CD4-positive, alpha-beta T cell treated with Interleukin-4 for 1 hour (primary cell): ENCODE measurements at places on chromosomes 6 and 20.

- DNase-seq: no peak
Measured at GRCh38 chr6:35562060-35562459, 49.4 kb upstream of the TULP1 start.

DNA sequence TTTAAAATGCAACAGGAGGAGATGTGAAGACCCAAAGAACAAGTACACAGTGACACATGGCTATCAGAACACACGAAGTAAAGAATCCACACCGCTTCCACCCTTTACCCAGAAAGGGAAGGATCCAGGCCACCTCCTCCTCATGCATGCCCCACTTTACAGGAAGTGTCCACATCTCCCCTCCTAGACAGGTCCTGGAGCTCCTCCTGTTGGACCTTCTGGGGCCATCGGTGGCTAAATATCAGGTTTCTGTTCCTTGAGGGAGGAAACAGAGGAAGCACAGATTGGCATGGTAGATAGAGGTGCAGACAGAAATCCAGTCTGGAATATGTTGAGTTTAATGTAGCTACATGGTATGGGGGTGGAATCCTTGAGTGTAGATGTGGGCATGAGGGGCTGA lies 10.9 kb downstream of the NINL start:
- no peak for DNase-seq

DNA sequence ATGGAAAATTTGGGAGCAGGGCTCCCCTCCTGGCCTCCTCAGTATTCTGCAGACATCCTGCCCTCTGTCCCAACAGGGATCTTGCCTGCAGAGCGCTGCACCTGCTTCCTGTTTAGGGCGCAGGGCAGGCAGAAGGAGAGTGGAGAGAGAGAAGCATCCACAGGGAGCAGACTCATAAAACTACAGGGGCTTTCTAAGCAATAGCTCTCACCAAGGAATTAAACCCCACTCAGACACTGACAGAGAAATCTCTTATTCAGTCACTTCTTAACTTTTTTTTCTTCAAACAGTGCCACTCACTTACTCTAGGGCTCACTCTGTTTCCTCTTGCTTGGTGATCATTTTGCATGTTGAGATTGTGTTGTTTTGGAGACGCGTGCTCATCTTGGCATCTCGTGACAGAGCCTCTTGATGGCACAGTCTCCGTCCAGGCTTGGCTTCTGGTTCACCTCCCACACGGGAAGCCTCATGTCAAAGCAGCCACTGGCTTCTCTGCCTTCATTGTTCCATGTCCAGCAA lies 153.1 kb upstream of the INSM1 start:
- no peak for DNase-seq

GRCh38 chr20:49248879-49249665 lies 28.8 kb downstream of the ZNFX1 start:
- DNase-seq: no peak

GRCh38 chr6:71478834-71479541 lies 190.4 kb downstream of the OGFRL1 start:
- DNase-seq: no peak
